ENCODE measurements at places on chromosomes 5 and 9.

DNA sequence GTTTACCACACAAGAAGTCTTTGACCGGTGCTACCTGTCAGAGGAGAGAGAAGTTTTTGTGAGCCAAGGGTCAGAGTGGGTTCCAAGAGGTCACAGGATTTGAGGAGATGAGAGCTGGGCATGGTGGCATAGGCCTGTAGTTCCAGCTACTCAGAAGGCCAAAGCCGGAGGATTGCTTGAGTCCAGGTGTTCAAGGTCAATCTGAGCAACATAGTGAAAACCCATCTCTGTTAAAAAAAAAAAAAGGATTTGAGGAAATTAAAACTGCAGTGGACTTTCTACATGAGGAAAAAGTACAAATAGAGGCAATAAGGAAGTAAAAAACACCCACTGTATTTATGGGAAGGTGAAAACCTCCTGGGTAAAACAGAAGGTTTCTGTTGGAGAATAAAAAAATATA, 63.8 kb downstream of the PHAX start:
- no peak for DNase-seq

DNA sequence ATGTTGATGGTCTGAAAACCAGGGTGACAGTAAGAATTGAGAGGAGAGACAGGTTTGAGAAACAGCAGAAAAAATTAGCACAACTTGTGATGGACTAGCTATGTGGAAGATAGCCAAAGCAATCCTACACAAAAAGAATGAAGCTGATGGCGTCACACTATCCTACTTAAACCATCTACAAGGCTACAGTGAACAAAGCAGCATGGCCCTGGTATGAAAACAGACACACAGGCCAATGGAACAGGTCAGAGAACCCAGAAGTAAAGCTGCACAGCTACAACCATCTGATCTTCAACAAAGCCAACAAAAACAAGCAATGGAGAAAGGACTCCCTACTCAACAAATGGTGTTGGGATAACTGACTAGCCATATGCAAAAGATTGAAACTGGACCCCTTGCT, 7.5 kb upstream of the UBE2R2 start:
- DNase-seq = no peak

- no peak for DNase-seq
These were observed 354.5 kb downstream of the SPOCK1 start for GRCh38 chr5:137144656-137145055.

DNA sequence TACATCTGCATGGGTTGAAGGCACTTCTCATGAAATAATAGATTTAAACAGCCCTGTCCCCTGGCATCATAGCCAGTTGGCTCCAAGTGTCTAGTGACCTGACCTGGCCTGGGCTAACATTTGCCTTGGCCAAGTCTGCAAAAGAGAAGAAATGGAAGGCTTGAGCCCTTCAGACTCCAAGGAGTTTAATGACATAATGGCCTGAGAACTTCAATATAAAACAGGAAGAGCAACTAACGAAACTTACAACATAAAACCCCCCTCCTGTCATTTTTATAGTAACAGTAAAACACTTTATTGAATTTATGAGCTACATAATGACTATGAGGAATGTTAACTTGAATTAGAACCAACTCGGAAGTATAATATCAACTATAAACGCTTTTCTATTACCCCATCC, 218.8 kb upstream of the TBCA start:
- no peak for DNase-seq

DNA sequence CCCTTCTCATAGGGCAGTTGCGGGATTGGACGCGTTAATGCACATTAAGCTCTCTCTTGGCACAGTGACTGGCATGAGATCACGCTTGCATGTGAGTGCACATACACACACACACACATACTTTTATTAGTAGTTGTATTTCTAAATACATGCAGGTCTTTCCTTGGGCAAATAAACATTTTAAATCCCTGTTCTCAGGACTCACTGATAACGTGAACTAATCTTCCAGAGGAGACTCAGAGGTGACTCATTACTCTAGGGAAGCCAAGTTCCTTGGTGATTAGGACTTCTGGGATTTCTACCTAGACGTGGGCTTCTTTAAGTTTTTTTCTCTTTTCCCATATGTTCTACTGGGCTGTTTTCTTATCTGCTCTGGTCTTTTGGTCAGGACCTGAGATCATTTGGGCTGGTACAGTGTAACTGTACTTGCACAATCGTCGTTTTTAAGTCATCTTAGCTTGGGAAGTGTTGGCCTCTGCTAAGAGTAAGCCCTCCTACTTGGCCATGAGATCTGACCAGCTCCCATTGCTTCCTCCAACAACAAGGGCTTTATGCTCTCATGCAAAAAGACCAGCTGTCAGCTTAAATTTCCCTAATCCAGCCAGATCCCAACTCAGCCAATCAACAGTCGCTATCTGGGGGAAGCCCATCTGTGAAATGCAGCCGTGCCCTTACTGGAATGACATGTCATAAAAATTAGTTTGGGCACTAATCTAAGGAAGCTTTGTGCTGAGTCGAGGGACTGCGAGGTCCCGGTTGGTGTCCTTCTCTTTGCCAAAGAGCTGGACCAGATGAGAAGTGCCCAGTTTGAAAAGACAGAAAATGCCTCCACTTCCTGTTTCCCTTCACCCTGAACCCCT, 176.4 kb upstream of the ANKRD55 start:
- peak; percentile 88 for DNase-seq
